Activated naive CD4-positive, alpha-beta T cell (primary cell): ENCODE measurements at places on chromosomes 5 and 9.
A peak's percentile ranks its signal among the peaks of the same experiment; 100 is the strongest.

- no peak for DNase-seq
Observed at GRCh38 chr5:153456993-153457392, 33.5 kb upstream of the GRIA1 start.

DNA sequence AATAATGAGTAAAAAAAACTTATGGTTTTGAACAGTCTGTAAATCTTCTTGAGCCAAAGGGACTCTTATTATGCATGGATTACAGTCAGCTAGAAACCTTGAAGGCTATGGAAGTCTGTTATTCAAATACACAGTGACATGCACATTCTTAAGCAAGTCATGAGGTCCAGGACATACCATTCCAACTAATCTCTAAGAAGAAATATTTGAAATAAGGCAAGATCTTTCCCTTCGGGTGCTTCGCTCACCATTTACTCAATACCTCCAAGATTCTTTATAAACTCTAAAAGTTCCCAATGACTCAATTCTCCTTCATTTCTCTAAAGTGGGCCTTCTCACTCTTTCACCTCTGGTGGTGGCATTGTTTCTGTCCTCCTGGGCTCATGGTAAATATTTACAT lies 811.0 kb downstream of the NR2F1-AS1 start:
- DNase-seq: no peak

- no peak for DNase-seq
Observed at GRCh38 chr5:61768692-61769281, 436.7 kb downstream of the ZSWIM6 start.

GRCh38 chr5:133825631-133826289 lies 142.7 kb downstream of the C5orf15 start:
- DNase-seq: peak; percentile 15

DNA sequence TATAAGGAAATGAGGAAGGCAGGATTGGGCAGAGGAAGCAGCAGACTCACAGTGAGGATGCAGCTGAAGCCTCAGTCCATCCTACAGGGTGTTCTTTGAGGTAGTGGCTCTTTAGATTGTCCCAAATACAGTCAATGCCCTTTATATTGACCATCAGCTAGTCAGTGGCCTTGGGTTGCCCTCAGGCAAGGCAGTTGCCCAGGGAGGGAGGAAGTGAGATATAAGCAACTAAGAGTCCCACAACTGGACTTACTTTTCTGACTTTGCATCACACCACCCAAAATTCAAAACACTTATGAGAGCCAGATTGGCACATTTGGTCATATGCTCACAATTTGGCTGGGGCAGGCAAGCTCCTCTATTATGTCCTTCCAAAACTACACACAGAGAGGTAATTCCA lies 9.4 kb upstream of the SLC12A2 start:
- DNase-seq: no peak

- no peak for DNase-seq
Observed at GRCh38 chr9:125121146-125121545, 22.2 kb downstream of the SCAI start.

DNA sequence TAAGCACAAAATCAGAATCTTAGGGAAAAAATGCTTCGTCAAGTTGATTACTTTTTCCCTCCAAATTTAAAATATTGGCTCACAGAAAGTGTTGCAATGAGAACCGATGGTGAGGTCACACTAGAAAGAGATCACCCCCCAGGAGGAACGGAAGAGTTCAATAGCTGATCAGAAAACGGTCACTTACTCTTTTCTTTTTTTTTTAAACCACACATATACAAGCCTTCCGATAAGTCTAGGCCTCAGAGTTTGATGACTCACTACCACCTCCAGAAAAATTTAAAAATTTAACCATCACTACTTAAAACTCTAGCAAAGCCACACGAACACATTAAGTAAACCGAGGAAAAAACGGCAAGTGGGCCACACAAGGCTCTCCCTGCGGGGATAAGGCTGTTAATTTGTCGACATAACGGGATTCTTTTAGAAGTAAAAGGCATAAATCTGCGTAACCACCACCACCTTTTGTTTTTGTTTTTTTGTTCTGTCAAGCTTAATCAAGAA lies 1.2 kb downstream of the SURF4 start:
- no peak for DNase-seq
